ENCODE measurements at places on chromosomes 6 and 20. TPM values are rescaled to one million over a fixed set of nuclear protein-coding genes. Genes with fewer than 3 reads are reported as not detected.
A peak's percentile ranks its signal among the peaks of the same experiment; 100 is the strongest.

- H3K27me3 ChIP-seq, result peaks cover 3% of the 10 kb centered on the region
- H3K36me3 ChIP-seq, result no peaks in the 10 kb centered on the region
- no peaks in the 10 kb centered on the region for H3K4me1 ChIP-seq
- H3K4me3 ChIP-seq, result no peak overlapping the region
- H3K27ac ChIP-seq, result no peak overlapping the region
These were observed 37.5 kb downstream of the SASH1 start for GRCh38 chr6:148379966-148380713.

The APOBEC2 gene
- total RNA-seq, result not detected

The NCOA7 gene
- total RNA-seq, result 43.4 TPM

The COL19A1 gene
- total RNA-seq, result not detected

GRCh38 chr6:129709196-129709768, 695 bp downstream of the ARHGAP18 start:
- peak overlapping the region; percentile 92 for H3K4me3 ChIP-seq
- H3K27ac ChIP-seq, result peak overlapping the region; percentile 80
- no peak for DNase-seq
- peaks cover 7% of the 10 kb centered on the region for H3K27me3 ChIP-seq
- peaks cover 42% of the 10 kb centered on the region for H3K4me1 ChIP-seq

DNA sequence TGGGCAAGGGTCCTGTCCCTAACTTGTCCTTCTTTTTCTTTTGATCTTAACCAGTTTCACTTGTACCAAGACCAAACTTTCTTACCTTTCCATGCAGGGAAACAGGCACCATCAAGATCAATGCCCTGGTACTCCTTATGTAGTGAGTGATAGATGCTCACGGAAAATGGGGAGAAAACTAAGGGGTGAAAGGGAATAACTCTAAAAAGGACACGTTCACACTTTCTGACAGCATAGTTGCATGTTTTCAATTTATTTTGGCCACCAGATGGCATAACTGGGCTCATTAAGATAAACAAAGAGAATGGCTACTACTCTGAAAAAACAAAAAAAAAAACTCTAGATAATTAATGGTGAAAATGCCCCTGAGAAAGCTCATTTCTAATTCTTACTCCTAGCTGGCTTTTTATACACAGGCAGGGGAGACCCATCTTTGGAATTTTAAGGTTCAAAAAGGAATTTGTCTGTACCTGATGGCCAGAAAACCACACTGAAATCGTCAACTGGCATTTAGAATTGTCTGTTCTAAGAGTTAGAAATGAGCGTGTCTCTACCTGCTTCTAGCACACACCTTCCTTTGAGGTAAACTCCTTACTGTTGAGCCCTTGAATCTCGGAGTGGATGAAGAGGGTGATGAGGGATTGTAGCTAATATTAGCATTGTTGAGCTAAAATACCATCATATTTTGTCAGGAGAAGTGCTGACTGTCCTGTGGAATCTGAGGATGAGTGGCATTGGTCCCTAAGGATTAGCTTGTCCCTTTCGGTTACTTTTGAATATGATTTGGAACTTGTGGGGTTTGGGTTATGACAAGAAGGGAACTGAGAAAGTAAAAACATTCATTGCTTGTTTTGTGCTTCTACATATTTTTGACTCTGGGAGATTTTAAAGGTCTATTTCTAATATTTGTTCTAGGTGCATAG, 62.2 kb upstream of the DDR1 start:
- H3K27ac ChIP-seq, result peak overlapping the region; percentile 82
- no peak for DNase-seq
- H3K4me3 ChIP-seq, result no peak overlapping the region
- H3K36me3 ChIP-seq, result peaks cover 66% of the 10 kb centered on the region
- H3K4me1 ChIP-seq, result peaks cover 79% of the 10 kb centered on the region

DNA sequence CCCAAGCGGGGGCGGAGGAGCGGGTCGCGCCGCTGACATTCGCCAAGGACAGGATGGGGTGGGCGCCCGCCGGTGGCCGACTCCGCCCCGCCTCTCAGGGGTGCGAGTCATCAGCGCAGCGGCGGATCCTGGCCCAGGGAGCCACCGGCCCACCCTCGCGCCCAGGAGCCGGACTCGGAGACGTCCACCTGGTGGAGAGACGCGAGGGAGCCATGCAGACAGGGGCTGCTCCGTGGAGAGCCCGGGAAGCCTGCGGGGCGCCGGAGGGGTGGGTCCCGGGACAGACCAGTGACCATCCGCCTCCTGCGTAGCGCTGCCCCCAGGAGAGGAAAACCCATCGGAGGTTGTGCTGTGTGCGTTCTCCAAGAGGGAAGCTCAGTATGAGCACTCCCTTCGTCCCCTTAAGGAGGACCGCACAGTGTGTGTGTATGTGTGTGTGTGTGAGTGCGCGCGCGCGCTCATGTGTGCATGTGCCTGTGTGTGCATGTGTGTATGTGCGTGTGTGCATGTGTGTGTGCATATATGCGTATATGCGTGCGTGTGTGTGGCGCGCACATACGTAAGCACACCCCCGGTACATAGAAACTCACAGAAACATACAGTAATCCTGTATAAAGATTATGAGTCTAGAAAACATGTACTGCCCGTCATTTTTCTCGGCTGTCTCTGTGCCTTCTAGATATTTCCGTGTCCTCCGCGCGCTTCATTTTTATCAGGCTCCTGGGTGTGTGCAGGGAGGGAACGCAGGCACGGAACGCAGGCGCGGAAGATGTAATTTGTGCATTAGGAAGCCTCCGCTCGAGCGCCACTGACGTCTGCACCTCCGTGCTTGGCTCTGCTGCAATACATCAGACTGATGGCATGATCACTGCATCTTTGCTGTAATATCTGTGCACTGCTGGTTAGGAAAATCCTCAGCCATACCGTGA, 158.9 kb downstream of the TBXT start:
- peaks cover 65% of the 10 kb centered on the region for H3K27me3 ChIP-seq
- peaks cover 7% of the 10 kb centered on the region for H3K4me1 ChIP-seq
- no peak for DNase-seq
- no peak overlapping the region for H3K4me3 ChIP-seq
- no peak overlapping the region for H3K27ac ChIP-seq

GRCh38 chr20:1423625-1424106, 30.8 kb upstream of the FKBP1A start:
- peaks cover 9% of the 10 kb centered on the region for H3K4me1 ChIP-seq
- no peak overlapping the region for H3K27ac ChIP-seq
- no peaks in the 10 kb centered on the region for H3K36me3 ChIP-seq
- peaks cover 6% of the 10 kb centered on the region for H3K27me3 ChIP-seq
- no peak overlapping the region for H3K4me3 ChIP-seq
